ENCODE measurements at places on chromosomes 2 and 18.

DNA sequence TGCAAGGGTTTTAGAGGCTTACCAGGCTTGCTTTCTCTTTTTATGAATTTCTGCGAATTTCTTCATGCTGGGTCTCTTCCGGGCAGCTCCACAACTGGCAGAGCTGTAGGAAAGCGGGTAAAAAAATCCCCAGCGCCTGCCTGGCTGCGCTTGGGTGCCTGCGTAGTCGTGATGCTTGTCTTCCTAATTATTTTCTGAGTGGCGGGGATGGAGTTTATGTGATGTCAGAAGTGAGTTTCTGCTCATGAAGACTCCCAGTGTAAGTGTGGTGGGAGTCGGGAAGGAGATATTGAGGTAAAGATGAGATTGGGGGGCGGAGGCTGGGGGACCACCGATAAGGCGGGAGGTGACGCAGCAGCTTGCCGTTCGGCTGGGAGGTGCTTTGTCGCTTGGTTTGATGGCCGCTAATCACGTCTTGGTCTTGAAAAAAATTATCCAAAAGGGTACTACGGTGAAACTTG, 229.8 kb downstream of the LDLRAD4 start:
- DNase-seq, result no peak

GRCh38 chr2:186345745-186346144, 140.3 kb upstream of the ZC3H15 start:
- DNase-seq, result no peak

GRCh38 chr2:39120771-39121522, at the start of gene SOS1:
SOS1 (minus strand) TSS chr2:39121051; CDS start chr2:39120422, 629 bp downstream.
- peak; percentile 95 for DNase-seq

DNA sequence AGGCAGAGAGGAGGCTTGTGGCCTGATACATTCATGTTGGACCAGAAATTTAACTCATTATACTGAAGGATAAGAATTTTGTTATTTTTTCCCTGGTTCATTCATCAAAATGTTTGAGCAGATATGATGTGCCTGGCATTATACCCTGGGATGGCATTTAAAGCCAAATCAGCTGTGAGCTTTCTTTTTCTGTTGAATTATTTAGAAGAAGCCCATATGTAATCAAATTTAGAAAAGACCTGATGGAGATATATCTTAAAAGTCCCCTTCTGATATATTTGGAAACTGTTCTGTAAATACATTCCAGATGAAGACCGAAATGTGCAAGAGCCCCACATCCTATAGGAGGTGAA, 743.1 kb upstream of the HS6ST1 start:
- no peak for DNase-seq

DNA sequence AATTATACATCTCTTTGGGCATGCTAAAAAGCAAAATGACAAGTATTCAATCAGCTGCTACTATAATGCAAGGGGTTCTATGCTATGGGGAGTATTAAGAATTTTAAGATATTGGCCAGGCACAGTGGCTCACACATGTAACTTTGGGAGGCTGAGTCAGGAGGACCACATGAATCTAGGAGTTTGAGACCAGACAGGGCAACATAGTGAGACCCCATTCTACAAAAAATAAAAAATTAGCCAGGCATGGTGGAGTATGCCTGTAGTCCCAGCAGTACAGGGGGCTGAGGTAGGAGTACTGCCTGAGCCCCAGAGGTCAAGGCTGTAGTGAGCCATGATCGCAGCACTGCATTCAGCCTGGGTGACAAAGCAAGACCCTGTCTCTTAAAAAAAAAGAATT, 5.5 kb upstream of the KIAA2012 start:
- DNase-seq, result no peak

Measured in epithelial cell of esophagus (primary cell).